ENCODE measurements at places on chromosomes 7 and 10. TPM values are rescaled to one million over a fixed set of nuclear protein-coding genes. Genes with fewer than 3 reads are reported as not detected.

- peak; percentile 47 for DNase-seq
These were observed 99.5 kb downstream of the HIP1 start for GRCh38 chr7:75639071-75639885.

- no peak for DNase-seq
These were observed 211.4 kb downstream of the WDR37 start for GRCh38 chr10:1267568-1267967.

TMEM213 gene
- polyA plus RNA-seq: 29.3 TPM

- no peak for DNase-seq
These were observed 25.3 kb downstream of the CCDC126 start for GRCh38 chr7:23622506-23622925.

DEPP1 gene
- polyA plus RNA-seq: 8.3 TPM

DNA sequence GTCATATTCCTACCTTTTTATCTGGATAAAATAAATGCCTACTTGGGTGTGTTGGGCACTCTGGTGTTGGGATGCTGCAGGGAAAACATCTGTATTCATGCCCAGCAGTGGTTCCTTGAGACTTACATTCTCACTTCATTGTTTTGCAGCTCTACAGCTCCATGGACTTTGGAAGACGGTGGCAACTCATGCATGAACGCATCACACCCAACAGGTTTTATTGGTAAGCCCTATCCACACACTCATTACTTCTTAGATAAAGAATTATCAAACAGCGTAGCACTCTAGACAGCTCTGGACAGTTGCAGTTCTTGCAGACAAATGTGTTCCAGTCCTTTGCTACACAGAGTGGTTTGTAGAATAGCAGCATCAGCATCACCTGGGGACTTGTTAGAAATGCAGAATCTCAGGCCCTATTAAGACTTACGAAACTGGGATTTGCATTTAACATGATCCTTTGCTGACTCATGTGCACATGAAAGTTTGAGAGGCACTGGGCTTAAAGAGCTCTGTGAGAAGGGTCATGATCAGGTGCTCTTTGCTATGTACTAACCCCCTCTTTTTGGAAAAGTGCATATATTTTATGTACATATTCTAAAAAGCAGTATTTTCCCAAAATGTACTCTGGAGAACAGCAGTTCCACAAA lies 401.9 kb downstream of the SORCS3 start:
- DNase-seq: no peak

LIPJ gene
- polyA plus RNA-seq: 0.23 TPM

TRPV6 gene
- 14.1 TPM for polyA plus RNA-seq

DNA sequence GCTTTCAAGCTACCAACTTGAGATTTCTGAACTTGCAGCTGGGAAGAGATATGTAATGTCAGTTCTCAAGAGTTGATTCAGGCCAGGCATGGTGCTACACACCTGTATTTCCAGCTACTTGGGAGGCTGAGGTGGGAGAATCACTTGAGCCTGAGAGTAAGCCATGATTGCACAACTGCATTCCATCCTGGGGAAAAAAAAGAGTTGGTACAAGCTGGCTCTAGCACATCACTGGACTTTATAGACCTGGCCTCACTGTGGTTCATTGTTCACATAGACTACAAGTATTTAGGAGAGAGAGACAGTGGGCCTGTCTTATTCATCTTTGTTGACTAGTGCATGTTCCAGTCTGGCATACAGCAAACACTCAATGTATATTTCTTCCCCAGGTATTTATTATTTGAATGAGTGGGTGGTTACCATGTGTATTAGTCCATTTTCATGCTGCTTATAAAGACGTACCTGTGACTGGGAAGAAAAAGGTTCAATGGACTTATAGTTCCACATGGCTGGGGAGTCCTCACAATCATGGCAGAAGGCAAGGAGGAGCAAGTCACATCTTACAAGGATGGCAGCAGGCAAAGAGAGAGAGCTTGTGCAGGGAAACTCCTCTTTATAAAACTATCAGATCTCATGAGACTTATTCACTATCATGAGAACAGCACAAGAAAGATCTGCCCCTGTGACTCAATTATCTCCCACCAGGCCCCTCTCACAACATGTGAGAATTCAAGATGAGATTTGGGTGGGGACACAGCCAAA lies 176.5 kb downstream of the PFKFB3 start:
- DNase-seq: no peak

GPR26 gene
- polyA plus RNA-seq: not detected

GSAP gene
- 20.6 TPM for polyA plus RNA-seq

MLXIPL gene
- polyA plus RNA-seq: 5.5 TPM

VWDE gene
- polyA plus RNA-seq: 5.1 TPM

SPDYE3 gene
- polyA plus RNA-seq: 10.4 TPM

SLC16A9 gene
- polyA plus RNA-seq: 43.8 TPM

VAX1 gene
- not detected for polyA plus RNA-seq

DNA sequence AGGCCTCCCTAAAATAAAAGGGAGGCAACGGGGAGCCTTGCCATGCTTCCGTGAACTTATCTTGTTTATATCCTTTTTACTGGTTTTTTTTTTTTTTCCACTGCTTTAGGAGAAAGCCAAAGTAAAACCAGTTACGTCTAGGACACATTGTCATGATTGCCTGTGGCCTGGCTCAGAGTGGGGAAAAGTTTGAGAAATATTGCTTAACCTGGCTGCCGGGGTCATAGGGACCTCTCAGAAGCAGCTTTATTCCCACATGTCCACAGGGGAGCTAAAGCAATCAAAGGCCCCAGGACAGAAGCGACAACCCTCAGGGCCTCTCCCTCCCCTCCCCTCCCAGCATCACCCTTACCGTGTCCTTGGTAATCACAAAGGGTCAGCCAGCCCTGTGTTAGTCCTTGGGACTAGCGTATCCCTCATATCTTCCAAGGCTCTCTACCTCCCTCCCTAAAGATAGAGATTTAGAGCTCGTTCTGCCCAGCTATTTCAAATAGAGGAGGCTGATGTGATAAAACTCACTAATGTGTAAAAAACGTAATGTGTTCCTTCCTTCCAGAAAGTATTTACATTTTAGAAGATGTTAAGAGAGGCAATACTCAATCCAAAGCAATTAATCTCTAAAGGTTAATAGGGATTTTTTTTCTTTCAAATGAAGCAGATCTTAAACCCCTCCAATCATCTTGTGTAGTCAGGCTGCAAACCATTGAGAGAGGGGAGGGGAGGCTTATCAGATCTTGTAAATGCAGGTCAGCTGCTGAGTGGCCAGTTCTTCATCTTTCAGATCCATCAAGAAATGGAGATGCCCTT lies 64.8 kb upstream of the PRKAR2B start:
- no peak for DNase-seq

GRCh38 chr10:12350167-12350872 lies 973 bp downstream of the CAMK1D start:
- no peak for DNase-seq

ZNF239 gene
- 11.7 TPM for polyA plus RNA-seq

- DNase-seq: no peak
These were observed 265.2 kb upstream of the PHF14 start for GRCh38 chr7:10708447-10708846.

- no peak for DNase-seq
These were observed 13.4 kb upstream of the NT5C3A start for GRCh38 chr7:33075818-33076518.

GRCh38 chr7:141166926-141167325 lies 93.1 kb downstream of the TMEM178B start:
- no peak for DNase-seq

ZSCAN25 gene
- 21.0 TPM for polyA plus RNA-seq

DNA sequence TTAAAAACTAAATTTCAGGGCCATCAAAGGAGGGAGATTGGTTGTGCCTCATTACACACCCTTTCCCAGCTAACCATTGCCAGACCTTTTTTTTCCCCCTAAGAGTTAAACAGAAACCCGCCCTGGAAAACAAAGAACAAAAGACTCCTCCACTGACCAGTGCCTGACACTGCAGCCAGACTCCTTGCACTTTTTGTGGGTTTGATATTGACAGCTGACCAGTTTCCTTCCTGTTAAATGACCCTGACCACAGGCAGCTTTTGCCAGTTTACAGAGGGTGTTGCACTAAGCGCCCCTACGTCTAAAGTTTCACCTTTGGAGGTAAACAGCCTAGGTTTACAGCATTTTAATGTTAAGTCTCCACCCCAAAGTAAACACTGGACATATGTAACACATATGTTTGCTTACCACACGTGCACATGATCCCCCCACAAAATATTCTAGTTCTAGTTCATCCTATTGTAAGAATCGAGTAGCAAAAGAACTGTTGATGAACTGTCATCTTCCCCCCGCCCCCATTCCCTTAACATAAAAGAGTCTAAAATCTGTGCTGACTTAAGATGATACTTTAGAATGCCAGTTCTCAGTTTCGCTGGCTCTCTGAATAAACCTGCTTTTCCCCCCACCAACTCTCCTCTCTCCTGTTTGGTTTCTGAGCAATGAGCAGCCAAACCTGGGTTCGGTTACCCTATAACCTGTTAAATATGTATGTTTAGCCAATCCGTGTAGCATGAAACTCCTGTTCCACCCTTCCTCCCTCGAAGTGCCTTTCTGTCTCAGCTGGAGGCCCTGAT lies 38.0 kb downstream of the FOXI2 start:
- DNase-seq: peak; percentile 36

GRCh38 chr7:147465223-147465622 lies 1125.3 kb upstream of the C7orf33 start:
- no peak for DNase-seq

CWF19L1 gene
- polyA plus RNA-seq: 31.5 TPM

- no peak for DNase-seq
These were observed 27.8 kb downstream of the DIP2C start for GRCh38 chr10:661597-662222.

AZGP1 gene
- polyA plus RNA-seq: 70.1 TPM

TMEM184A gene
- 9.7 TPM for polyA plus RNA-seq

PRRT4 gene
- 1.1 TPM for polyA plus RNA-seq

DNA sequence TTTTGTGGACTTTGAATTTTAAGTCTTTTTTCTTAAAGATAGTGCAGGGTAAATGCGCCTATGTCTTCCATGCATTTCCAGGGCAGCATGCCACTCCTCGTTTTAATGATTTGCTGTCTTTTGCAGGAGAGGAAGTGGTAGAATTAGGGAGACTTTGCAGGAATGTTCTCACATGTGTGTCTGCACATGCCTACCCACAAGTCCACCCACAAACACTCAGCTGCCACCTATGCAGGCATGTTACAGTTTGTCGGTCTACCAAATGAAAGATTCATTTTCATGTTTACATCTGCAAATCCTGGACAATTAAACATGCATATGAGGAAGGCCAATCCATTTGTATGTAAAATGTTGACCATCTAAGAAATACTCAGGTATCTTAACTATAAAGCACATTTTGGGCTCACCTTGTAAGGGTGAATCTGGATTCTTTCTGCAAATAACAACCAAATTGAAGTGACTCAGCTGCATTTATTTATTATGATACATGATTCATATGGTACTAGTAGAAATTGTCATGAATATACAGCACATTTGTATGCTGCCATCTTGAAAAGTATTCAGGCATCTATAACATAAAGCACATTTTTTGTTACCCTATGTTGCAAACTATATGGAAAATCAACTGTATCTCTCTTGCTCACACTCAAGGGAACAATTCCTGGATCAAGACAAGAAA lies 4.7 kb upstream of the TEX36 start:
- no peak for DNase-seq

DNA sequence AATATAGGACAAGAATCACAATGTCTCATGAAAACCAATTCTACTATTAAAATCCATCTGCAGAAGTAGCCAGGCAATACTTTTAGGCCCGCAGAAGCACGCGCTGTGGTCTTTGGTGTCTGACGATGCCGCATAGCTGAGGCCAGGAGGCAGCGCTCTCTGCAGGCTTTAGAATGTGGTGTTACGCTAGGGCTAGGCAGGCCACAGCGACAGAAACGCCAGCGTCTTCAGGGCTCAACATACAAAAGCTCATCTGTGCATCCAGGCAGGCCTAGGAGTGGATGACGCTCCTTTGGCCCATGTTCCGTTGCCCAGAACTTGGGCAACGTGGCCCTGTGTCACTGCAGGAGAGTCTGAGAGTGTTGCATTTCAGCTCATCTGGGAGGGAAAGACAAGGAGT lies 601.1 kb upstream of the FOXK1 start:
- DNase-seq: no peak

DNA sequence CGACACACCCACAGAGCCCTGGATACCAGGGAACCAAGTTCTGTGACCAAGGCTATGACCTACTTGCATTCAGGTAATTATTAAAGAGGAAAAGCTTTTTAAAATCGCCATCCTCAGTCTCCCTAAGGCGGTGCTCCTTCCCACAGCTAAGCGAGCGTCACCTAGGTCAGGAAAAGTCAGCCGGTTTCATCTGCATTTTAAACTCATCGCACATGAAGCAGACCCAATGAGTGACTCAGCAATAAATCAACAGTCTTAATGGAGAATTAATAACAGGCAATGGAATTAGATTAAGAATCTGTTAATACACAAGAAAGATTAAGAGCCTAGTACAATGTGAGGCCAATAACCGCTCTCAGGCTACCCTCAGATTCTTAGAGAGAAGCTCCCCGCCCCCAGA lies 59.2 kb downstream of the HSPA12A start:
- DNase-seq: no peak

- no peak for DNase-seq
These were observed 30.8 kb downstream of the HIF1AN start for GRCh38 chr10:100566561-100566960.

ASB15 gene
- polyA plus RNA-seq: 1.9 TPM

DNA sequence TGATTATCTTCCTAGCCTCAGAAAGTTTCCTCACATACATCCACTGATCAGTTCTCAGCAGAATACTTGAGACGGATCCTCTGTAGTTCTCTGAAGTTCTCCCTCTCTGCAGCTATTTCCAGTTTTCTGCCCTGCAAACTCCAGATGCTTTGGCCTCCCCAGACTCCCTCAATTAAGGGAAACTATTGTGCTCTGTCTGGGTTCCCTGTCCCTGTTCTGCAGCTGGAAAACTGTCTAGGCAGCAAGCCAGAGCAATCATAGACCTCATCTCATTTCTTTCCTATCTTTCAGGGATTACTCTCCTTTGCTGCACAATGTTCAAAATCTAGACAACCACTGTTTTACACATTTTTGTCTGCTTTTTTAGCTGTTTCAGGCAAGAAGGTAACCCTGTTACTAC lies 9.2 kb downstream of the MICU1 start:
- no peak for DNase-seq

DNA sequence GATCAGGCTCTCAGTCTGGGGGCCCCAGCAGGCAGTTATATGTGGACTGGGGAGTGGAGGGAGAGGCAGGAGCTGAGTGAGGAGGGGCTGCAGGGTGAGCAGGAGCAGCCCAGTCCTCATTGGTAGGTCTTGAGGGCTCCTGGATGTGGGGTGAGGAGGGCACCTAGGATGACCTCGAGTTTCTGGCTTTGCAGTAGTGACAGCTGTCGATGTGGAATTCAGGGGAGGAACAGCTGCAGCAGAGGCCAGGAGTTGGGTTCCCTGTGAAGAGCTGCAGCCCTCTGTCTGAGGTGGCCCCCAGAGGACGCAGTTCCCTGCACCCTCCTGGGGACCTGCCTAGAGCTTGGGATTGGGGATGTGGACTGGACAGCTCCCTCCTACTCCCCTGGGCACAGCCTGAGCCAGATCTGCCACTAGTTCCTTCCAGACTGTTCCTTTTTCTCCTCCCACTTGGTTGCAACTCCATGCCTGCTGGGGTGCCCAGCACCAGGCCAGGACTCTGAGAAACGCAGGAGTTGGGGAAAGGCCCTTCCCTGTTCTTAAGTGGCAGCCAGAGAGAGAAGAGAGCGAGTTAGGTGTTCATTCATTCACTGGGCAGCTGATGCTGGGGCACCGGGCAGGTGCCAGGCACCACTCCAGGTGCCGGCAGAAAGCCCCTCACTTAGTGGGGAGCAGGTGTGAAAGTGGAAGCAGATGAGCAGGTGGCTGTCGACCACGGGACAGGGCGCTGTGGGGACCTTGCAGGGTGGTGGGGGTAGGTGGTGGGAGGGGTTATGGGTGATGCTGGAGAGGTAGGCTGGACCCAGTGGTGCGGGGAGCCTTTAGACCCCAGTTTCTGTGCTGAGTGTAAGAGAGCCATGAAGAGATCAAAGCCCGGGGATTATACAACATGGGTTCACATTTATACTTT lies 57.9 kb downstream of the PRF1 start:
- DNase-seq: no peak
